ENCODE measurements at places on chromosomes 7 and 10. TPM values are rescaled to one million over a fixed set of nuclear protein-coding genes. Genes with fewer than 3 reads are reported as not detected.

Gene EGFR
- 70.5 TPM for total RNA-seq

Gene PLEKHS1
- total RNA-seq: 0.29 TPM

DNA sequence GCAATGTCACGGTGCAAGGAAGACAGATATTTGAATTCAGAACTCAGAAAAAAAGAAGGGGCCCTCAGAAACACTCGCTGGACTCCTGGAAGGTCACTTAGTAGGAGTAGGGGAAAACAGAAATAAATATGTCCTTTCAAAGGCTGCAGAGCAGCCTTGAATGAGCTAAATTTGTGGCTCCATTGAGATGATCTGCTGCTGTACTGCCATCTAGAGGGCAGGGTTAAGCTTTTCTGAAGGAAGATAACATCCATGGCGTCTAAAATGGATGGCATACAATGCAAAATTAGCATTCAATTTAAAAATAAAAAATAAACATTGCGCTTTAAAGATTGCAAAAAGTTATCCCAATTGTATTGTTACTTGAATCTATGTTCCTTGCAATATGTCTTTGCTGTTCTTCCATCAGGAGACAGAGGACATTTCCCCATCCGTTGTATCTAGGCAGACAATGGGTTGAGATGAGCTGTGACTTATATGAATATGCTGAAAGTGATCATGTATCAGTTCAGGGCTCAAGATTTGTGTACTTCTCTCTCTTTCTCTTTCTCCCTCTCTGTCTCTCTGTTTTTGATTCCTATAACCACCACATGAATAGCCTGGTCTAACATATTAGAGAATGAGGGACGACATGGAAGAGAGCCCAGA, 642.2 kb downstream of the SH2D4B start:
- DNase-seq: no peak
- H3K27me3 ChIP-seq: no peaks in the 10 kb centered on the region
- no peaks in the 10 kb centered on the region for H3K36me3 ChIP-seq
- no peak overlapping the region for H3K27ac ChIP-seq

Gene CFAP46
- not detected for total RNA-seq

Gene CDK14
- total RNA-seq: 53.6 TPM

Gene NEUROD6
- total RNA-seq: not detected

All from aorta (tissue), 5 donors.